ENCODE measurements at places on chromosomes 5 and 9. TPM values are rescaled to one million over a fixed set of nuclear protein-coding genes. Genes with fewer than 3 reads are reported as not detected.

DNA sequence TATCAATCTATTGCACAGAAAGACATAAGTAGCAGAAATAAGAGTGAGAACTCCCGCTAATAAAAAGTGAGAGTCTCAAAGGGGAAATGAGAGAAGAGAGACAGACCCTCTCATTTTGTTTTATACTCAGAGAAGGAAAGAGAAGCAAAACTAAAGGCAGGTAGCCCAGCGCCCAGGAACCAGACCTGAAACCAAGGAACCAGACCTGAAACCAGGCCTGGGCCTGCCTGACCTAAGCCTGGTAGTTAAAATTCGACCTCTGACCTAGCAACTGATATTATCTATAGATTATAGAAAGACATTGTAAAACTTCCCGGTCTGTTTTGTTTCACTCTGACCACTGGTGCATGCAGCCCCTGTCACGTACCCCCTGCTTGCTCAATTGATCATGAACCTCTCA is 134.5 kb upstream of the SEMA6A start:
- no peak for DNase-seq

- DNase-seq = no peak
Observed at GRCh38 chr5:135348918-135349317, 50.1 kb downstream of the MACROH2A1 start.

- no peak for DNase-seq
Observed at GRCh38 chr5:111720333-111720890, 36.6 kb downstream of the NREP start.

WDR31 gene
- total RNA-seq = 1.6 TPM

PCDHGA6 gene
- under 0.01 TPM for total RNA-seq

DNA sequence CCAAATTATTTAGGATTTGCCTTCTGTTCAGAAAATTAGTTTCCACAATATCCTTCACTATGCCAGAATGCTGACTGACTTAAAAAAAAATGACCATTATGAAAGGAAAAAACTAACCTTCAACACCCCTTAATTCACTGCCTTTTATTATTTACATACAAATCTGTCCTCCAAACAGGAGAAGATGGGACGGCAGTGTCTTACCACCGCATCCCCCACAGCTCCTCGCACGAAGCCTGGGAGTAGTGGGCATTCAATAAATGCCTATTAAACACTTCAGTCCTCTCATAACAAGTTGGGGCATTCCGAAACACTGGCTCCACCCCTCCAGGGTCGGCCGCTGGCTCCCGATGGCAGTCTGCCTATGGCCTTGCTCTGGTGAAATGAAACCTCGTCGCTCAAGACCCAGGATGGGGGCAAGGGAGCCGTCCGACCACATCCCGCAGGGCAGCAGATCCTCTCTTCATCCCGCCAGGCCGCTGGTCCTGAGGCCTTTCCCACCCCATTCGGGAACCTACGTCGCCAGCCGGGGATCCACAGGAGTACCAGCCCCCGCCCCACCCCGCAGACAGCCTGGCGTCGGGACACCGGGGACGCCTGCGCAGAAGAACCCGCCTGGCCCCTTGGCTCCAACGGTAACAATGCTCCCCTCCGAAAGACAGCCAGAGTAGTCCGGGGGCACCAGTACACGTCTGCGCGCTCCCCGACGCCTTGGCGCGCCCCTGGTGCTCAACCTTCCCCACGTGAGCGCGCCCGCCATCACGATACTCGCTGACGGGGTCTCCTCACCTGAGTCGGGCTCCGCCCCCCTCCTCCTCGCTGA is 613 bp downstream of the ZBTB5 start:
- peak; percentile 76 for DNase-seq

GRCh38 chr5:58322453-58322852 is 137.4 kb downstream of the PLK2 start:
- DNase-seq = peak; percentile 29

GRCh38 chr5:14861123-14861765 is 10.3 kb downstream of the ANKH start:
- no peak for DNase-seq

DNA sequence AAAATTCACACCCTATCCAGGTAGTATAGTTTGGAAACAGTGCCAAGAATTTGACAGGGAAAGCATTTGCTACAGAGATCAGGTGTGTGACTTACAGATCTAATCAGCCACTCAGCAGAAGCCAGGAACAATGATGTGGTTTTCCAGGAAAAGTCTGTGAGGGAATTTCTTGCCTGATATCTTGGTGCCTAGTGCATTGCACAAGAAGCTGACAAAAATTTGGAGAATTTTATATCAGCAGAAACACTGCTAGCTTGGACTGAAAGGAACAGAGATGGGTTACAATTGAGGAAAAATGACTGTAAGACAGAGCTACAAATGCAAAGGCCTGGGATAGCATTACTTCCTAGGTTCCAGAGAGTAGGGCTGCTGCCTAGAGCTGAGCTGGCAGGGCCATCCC is 658.1 kb upstream of the CHD1 start:
- no peak for DNase-seq

DNA sequence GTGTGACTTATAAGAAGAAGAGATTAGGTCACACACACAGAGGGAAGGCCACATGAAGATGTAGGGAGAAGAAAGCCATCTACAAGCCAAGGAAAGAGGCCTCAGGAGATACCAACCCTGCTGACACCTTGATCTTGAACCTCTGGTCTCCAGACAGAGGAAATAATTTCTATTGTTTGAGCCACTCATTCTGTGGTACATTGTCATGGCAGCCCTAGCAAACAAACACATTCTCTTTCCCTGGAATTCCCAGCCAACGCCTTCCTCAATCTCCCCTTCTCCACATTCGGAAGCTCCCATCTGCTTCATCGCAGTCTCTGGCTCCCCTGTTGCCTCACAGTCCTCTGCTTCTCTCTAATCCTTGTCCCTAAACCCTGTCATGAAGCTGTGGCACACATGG is 16.7 kb downstream of the PTGS1 start:
- no peak for DNase-seq

GPX8 gene
- 12.1 TPM for total RNA-seq

- DNase-seq = peak; percentile 8
Observed at GRCh38 chr5:134620634-134621033, 12.0 kb downstream of the SAR1B start.

DNA sequence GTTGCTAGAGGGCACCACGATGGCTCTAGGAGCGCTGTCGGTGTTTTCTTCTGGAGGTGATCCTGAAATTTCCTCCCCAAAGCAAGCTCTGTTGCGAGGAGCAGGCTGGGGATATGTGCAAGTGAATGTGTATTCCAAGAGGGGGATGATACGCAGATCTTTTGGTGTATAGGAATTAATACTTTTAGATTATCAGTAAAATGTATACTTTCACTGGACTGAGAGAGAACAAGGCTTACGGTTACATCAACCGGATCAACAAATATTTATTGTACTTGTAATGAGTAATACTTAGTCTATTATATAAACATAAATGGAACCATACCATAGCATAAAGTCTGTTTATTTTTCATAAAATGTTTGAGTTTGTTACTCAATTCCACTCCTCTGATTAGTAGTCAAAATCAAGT is 632 bp upstream of the PRKAA1 start:
- peak; percentile 50 for DNase-seq

SOHLH1 gene
- total RNA-seq = not detected

- peak; percentile 83 for DNase-seq
Observed at GRCh38 chr5:131305906-131306305, 42.1 kb downstream of the CDC42SE2 start.

DNA sequence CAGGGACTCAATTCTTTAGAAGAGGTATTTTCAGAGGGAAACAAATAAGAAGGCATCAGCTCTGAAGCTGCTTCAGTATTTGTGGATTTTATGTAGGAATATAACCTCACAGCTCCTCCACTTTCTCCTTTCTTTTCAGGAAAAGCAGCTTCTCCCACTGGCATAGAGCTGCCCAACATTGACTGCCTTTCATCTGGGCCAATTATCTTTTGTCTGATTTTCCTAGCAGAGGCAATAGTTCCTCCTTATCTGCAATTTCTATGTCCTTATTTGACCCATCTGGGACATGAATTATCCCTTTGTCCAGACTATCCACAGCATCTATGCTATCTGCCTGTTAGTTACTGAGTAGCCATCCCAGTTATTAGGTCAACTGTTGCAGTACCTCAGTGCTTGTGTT is 1671.2 kb upstream of the ACO1 start:
- no peak for DNase-seq

DNA sequence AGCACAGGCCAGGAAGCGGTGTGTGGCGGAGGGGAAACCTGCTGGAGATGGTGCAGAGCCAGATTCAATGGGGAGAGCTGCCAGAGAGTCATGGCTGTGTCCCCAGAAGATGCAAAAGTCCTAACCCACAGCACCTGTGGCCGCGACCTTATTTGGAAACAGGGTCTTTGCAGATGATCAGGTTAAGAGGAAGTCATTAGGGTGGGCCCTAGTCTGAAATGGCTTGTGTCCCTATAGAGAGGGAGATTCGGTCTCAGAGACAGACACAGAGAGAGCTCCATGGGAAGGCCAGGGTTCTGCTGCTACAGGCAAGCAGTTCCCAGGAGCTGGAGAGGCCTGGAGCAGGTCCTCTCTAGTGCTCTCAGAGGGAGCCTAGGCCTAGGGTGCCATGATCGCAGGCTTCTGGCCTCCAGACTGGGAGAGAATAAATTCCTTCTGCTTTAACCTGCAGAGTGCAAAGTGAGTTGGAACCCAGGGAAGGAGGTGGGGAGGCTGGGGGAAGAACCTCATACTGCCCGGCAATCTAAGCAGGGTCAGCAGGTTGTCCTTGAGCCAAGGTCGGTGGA is 1.9 kb upstream of the LPCAT1 start:
- DNase-seq = no peak
